ENCODE measurements at places on chromosomes 5 and 9.

DNA sequence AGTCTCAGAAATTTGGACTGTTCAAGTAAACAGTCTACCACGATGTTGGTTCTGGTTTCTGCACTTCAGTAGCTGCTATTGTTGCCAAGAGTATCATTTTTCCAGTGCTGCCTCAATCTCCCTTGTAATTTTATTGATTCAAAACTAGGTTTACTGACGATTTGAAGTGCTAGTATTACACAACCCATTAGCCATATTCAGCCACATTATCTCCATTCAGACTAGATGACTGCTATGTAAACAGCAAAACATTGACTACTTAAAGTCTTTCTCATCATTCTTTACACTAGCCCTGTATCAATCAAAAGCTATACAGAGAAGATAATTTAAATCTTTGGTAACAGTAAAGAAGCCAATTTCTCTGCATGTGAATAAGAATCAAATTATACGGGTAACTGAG is 102.0 kb upstream of the TSLP start:
- no peak for DNase-seq

DNA sequence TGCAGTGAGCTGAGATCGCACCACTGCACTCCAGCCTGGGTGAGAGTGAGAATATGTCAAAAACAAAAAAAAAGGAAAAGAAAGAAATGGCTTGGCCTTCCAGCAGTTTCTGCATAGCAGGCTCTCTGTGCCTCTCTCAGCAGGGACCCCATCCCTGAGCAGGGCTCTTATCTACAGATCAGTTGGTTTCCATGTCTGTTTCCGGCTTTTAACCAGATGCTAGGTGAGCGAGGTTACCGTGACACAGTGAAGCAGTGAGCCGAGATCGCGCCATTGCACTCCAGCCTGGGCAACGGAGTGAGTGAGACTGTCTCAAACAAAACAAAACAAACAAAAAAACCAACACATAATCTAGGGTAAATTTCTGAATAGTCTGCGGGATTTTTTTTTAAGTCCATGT is 51.4 kb downstream of the COL5A1 start:
- DNase-seq: no peak

DNA sequence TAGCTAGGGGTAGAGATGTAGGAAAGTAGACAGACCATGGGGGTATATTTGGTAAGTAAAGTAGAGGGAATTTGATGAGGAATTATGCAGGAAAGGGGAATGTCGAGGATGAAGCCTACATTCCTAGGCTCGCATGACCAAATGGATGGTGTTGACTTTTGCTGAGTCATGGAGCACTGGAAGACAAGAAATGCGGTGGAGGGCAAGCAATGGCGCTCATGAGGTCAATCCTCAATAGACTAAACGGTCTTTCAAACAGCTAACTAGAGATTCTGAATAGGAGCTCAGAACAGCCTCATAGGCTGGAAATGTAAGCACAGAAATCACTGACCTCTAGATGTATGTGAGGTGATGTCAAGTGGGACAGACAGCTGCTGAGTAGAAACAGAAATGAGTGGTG is 50.7 kb upstream of the FST start:
- no peak for DNase-seq

DNA sequence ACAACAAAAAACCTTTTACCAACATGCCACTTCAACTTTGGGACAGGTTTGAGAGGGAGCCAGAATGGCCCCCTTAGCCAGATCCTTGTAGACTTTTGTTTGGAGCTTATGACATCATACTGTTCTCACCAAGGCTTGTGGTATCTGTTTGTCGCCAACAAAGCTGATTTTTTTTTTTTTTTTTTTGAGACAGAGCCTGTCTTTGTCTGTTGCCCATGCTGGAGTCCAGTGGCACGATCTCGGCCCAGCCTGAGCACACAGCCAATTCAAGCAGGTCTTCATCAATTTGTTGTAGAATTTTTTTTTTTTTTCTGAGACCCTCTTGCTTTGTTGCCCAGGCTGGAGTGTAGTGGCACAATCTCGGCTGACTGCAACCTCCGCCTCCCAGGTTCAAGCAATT is 26.4 kb upstream of the NTNG2 start:
- no peak for DNase-seq

GRCh38 chr5:28275931-28276330 is 1237.5 kb upstream of the CDH9 start:
- no peak for DNase-seq

DNA sequence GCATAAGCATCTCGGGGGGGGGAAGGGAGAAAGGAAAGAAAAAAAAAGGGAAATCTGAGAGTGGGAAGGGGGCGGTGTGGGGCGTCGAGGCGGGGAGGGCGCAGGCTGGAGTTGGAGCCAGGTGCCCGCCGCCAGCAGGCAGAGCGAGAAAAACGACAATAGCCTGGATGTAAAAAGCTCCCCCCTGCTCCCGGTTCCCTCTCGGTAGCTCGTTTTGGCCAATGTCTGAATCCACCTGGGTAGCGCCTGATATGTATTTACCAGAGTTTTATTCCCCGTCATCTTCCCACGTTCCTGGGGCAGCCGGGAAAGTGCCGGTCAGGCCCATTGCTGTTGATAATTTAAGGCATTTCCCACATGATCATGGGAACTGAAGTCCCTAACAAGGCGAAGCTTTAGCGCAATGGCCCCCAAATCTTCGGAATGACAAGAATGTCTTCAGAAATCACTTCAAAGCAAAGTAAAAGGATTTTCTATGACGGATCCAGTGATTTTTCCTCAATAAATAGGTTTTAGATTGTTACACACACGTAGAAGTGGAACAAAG is 3.0 kb upstream of the OTP start:
- no peak for DNase-seq

DNA sequence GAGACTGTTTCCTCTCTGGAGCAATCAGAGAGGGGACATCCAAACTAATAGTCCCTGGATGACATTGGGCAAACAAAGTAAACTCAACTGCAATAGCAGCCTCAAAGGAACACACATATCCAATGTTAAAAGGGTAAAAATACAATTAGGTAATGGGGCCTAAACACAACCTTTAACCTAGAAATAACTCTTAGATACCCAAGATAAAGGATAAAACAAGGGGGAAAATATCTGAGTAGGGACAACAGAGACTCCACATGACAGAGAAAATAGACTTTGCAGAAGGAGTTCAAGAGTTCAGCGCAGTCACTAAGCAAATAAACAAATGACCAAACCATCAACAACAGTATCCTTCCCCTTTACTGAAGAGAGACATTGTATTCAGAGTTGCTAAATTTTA is 149.3 kb downstream of the FBXO4 start:
- DNase-seq: no peak

GRCh38 chr5:138602371-138603000 is 27.3 kb upstream of the HSPA9 start:
- no peak for DNase-seq

DNA sequence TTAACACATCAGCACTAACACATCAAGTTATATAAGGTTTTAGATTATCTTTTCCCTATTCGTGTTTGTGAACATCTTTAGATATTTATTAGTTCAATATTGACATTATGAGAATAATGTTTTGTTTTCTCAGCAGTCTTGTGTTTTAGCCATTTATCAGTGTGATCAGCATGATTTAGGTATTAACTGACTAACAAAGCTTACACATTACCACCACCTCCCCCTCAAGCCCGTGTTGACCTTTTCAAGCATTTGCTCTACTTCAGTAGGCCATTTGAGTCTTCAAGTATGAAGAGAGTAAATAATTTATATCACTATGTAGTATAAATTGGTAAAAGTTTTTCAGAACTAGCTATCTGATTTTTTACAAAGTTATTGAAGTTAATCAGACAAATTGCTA is 6.9 kb downstream of the PBX3 start:
- no peak for DNase-seq

GRCh38 chr5:158283397-158283796 is 424.5 kb upstream of the CLINT1 start:
- DNase-seq: no peak

DNA sequence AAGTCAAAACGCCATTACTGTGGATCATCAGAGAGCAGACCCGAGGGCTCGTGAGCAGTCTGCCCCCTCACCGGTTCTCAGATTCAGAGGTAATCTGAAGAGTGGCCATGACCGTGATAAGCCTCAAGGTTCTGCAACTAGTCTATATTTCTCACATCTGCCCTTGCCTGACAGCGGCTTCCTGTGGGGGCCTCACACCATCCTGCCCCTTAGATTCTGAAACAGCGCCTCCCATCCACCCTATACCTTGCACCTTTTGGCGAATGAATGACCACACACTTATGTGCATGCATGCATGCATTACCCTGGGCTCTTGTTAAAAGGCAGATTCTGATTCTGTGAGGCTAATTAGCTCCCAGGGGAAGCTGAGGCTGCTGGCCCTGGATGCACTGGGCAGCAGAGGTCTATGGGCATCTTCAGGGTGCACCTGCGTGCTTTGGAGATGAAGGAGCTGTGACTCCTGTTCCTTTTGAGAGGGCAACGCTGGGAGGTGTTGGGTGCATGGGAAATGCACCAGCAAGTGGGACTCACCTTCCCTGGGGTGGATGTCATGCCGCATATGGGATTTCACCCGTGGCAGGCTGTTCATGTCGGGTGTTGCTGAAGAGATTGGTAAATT is 7.8 kb upstream of the GADD45G start:
- no peak for DNase-seq

- no peak for DNase-seq
These were observed 13.1 kb upstream of the NCS1 start for GRCh38 chr9:130159057-130159456.

GRCh38 chr5:103646698-103647614 is 84.4 kb upstream of the NUDT12 start:
- DNase-seq: no peak

DNA sequence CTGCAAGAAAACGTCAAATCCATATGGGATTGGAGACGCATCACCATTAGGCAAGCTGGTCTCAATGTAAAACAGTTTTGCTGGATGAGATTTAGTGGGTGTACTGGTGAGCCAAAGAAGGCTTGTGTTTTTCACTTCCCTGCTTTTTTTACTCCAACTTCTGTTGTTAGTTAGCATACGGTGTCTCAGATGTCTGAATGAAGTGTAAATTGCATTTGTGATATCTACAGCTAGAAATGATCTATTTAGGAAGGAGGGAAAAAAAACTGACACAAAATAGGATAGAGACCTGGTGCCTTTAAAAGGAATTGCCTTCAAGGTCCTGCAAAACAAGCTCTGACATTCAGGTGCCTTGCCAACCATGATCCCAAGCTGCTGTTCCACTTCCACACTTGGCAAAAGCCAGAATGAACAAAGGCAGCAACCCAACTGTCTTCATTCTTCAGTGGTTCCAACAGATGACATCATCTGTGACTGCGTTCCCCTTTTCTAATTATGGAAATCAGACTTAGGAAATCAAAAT is 104.2 kb upstream of the RAI14 start:
- no peak for DNase-seq

DNA sequence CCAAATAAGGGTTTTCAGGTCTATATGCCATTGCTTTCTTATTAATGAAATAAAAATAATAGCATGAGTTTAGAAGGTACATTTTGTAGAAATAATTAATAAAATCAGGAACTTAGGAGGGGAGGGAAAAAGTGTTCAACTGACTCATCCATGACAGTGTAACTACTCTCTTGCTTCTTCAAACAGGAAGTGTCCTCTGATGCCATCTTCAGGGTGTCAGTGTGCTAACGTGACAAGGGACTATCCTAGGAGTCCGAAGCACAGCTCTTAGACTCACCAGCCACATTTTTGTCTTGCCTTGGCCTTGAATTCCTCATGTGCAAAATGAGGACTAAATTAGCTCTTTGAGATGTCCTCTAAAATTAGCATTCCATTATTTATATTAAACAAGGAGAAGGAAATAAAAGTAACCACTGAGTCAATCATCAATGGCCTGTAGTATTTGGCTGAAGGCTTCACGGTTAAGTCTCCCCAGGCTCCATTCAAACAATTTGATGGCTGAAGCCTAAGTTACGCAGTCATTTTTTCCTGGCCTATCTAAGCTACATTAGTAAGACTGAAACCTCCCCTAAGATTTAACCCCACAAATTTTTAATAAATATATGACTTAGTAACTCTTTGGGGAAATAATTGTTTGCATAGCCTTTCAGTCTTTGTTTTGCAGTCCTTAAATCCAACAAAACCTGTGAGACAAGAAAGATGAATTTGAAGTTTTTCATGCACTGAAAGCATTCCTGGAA is 151.1 kb downstream of the ARL15 start:
- DNase-seq: peak; percentile 63

- no peak for DNase-seq
These were observed 373.7 kb downstream of the ARL15 start for GRCh38 chr5:53936481-53937352.

- peak; percentile 90 for DNase-seq
These were observed 8.8 kb upstream of the GLIPR2 start for GRCh38 chr9:36127652-36128244.

DNA sequence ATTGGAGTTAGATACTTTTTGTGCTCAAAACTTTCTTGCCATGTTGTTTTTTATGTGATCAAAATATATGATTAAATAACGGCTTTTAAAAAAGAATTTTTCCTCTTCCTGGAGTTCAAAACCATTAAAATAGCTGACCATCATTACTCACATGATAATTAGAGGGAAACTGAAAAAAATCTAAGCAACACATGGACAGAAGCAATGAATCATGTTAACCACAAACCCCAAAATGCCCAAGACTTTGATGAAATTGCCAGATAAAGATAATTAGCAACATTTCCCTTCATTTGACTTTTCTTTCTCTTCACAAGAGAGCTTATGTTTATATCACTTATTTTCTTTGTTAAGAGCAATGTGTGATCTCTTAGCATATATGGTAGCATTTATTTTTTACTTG is 1294.2 kb downstream of the EFNA5 start:
- DNase-seq: no peak

DNA sequence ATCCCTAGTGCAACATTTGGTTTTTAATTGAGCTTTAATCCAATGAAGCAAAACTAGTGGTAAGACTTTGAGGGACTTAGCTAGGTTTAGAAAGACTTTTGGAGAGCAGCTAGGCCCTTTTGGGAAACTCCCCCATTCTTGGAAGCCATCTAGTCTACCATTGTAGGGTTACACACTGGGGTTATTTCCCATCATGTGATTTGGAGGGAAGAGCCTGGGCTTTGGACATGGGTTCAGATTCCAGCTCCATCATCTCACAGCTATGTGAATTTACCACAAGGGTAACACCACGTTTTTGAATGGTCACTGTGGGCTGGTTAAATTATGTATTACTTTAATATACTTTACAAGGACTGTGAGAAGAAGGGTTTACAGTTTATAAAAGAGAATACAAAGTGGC is 18.3 kb upstream of the TNFSF15 start:
- no peak for DNase-seq

GRCh38 chr9:135613946-135614805 is 25.2 kb downstream of the GLT6D1 start:
- DNase-seq: no peak

DNA sequence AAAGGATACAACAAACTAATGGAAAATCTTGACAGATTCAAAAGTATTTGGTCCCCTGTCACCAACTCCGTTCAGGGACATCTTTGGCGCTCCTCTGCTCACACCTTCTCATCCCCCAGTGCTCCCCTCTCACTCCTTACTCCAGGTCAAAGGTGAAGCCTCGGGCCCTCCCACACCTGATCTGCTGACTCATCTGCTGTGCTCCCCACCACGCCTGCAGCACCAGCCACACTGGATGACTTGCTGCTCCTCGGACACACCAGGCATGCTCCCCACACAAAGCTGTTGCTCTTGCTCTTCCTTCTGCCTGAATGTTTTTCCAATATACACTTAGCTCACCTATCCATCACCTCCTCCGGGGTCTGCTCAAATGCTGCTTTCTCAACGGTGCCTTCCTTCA is 123.4 kb downstream of the ESM1 start:
- no peak for DNase-seq

Data from Kasumi-1 (cell line).